Mesothelial cell of epicardium (in vitro differentiated cells): ENCODE measurements at places on chromosomes 6 and 20.

DNA sequence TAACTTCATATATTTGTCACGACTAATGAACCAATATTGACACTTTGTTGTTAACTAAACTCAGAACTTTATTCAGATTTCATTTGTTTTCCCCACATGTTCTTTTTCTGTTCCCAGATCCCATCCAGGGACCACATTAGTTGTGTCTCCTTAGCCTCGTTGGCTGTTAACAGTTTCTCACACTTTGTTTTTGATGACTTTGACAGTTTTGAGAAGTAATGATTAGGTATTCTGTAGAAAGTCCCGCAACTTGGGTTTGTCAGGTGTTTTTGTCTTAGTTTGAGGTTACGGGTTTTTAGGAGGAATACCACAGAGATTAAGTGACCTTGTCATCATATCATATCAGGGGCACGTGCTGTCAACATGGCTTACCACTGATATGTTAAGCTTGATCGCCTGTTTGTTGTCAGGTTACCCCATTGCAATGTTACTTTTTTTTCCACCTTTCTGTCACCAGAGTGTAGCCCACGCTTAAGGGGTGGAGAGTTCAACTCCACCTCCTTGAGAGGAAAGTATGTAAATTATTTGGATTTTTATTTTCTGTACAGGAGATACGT is 32.9 kb downstream of the MAP3K4 start:
- no peaks in the 10 kb centered on the region for H3K27me3 ChIP-seq
- H3K36me3 ChIP-seq, result peaks cover 7% of the 10 kb centered on the region
- H3K4me1 ChIP-seq, result peaks cover 8% of the 10 kb centered on the region
- no peak for DNase-seq
- no peak overlapping the region for H3K27ac ChIP-seq
- no peak overlapping the region for H3K4me3 ChIP-seq

DNA sequence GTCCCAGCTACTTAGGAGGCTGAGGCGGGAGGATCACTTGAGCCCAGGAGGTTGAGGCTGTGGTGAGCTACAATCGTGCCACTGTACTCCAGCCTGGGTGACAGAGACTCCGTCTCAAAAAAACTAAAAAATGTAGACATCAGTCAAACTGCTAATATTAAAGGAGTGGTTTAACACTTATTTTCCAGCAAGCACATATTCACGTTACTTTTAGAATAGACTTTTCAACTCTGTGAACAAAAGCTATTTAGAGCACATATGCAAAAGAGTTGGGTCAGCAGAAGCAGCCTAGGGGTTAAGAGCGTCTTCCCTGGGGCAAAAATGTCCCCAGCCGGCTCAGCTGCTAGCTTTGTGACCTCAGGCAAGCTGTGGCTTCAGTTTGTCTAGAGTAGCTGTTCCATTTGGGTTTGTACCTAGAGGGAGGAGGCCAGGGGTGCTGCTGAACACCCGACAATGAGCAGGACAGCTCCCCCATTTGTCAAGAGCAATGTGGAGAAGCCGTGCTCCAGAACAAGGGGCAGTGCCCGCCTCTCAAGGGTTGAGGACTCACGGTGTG is 62.5 kb upstream of the PTGIS start:
- peak overlapping the region; percentile 34 for H3K27ac ChIP-seq
- H3K36me3 ChIP-seq, result peaks cover 15% of the 10 kb centered on the region
- no peaks in the 10 kb centered on the region for H3K4me1 ChIP-seq
- no peak overlapping the region for H3K4me3 ChIP-seq
- H3K27me3 ChIP-seq, result no peaks in the 10 kb centered on the region

- H3K4me1 ChIP-seq, result peaks cover 2% of the 10 kb centered on the region
- H3K27me3 ChIP-seq, result no peaks in the 10 kb centered on the region
- DNase-seq, result no peak
- H3K4me3 ChIP-seq, result no peak overlapping the region
These were observed 169.4 kb downstream of the EYS start for GRCh38 chr6:65537600-65537999.

DNA sequence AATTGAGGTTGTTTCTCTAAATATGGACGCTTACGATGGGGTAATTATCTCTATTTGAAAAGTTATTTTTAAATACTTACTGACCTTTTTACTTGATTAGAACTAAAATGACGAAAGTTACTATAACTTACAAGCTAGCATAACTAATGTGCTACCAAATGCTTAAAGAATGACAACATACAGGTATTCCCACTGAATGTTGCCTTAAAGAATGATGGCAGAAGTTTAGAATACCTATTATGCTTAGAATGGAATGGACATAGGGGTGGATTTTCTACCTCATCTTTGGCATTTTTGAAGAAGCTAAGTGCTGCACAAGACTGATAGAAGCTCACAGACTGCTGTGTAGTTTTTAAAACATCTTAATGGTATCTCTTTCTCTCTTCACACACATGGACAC is 284.8 kb downstream of the THBS2 start:
- no peaks in the 10 kb centered on the region for H3K27me3 ChIP-seq
- no peak overlapping the region for H3K27ac ChIP-seq
- no peaks in the 10 kb centered on the region for H3K36me3 ChIP-seq
- no peak for DNase-seq

DNA sequence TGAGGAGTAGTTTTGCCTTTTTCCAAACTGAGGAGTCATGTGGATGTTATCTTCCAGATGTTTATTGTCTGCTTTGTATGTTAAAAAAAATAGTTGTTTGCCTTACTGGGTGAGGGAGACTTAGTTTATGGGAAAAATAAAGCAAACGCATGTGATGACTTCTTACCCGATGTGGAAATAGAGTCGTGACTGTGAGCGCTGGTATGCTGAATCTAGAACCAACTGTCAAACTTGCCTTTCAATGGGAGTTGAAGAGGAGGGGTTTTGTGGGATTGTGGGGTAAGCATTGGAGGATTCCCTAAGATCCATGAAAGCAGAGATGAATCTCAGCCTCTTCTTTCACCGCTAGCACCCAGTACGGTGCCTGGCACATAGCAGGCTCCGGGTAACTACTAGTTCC is 5.3 kb downstream of the DCBLD1 start:
- H3K27me3 ChIP-seq, result no peaks in the 10 kb centered on the region
- H3K4me1 ChIP-seq, result peaks cover 31% of the 10 kb centered on the region
- H3K4me3 ChIP-seq, result no peak overlapping the region

- no peak for DNase-seq
- no peaks in the 10 kb centered on the region for H3K27me3 ChIP-seq
- H3K27ac ChIP-seq, result no peak overlapping the region
- no peak overlapping the region for H3K4me3 ChIP-seq
- H3K4me1 ChIP-seq, result no peaks in the 10 kb centered on the region
These were observed 36.1 kb upstream of the PLCB4 start for GRCh38 chr20:9032758-9033157.

DNA sequence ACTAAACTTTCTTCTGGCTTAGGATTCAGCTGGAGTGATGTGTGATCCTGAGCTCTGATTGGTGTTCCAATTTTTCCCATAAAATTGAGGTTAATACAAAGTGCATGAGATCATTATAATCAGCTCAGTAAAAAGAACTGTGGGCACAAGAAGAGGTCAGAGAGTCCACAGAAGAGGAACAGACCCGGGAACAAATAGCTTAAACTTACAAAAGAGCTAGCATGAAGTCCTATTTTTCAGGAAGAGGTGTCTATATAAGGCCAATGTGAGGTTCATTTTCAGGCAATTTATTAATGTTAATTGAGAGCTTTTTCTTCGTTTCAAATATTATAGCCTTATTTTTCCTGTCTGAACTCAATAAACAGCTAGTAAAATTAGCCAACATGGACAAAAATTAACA is 26.9 kb upstream of the STX11 start:
- H3K27ac ChIP-seq, result no peak overlapping the region
- no peaks in the 10 kb centered on the region for H3K27me3 ChIP-seq
- no peak overlapping the region for H3K4me3 ChIP-seq
- no peak for DNase-seq
- H3K4me1 ChIP-seq, result no peaks in the 10 kb centered on the region

DNA sequence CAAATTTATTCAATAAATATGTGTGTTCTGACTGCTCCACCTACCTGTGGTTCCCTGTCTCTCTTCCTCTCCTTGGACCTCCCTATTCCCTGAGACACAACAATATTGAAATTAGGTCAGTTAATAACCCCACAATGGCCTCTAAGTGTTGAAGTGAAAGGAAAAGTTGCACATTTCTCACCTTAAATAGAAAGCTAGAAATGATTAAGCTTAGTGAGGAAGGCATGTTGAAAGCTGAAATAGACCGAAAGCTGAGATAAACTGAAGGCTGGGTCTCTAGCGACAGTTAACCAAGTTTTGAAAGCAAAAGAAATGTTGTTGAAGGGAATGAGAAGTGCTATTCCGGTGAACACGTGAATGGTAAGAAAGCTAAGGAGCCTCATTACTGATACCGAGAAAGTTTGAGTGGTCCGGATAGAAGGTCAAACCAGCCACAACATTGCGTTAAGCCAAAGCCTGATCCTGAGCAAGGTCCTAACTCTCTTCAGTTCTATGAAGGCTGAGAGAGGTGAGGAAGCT is 34.1 kb downstream of the UST start:
- no peak for DNase-seq
- H3K4me1 ChIP-seq, result peaks cover 3% of the 10 kb centered on the region
- no peaks in the 10 kb centered on the region for H3K36me3 ChIP-seq
- H3K4me3 ChIP-seq, result no peak overlapping the region

DNA sequence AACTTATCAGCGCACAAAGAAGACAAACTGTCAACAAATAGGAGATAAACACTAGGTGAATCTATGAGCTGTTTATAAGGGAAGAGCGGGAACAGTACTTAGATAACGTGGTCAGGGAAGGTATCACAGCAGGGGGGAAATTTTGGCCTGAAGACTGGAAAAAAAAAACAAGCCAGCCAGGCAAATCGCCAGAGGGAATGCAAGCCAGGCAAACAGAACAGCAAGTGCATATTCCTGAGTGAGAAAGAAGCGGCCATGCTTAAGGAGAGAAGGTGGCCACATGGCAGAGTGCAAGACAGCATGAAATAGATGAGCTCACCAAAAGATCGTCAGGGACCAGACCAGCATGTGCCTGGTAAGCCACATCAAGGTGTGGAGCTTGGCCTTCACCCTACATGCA is 466.5 kb upstream of the ARID1B start:
- H3K4me1 ChIP-seq, result no peaks in the 10 kb centered on the region
- H3K27me3 ChIP-seq, result peaks cover 4% of the 10 kb centered on the region
- no peak for DNase-seq
- H3K36me3 ChIP-seq, result no peaks in the 10 kb centered on the region
- no peak overlapping the region for H3K27ac ChIP-seq

DNA sequence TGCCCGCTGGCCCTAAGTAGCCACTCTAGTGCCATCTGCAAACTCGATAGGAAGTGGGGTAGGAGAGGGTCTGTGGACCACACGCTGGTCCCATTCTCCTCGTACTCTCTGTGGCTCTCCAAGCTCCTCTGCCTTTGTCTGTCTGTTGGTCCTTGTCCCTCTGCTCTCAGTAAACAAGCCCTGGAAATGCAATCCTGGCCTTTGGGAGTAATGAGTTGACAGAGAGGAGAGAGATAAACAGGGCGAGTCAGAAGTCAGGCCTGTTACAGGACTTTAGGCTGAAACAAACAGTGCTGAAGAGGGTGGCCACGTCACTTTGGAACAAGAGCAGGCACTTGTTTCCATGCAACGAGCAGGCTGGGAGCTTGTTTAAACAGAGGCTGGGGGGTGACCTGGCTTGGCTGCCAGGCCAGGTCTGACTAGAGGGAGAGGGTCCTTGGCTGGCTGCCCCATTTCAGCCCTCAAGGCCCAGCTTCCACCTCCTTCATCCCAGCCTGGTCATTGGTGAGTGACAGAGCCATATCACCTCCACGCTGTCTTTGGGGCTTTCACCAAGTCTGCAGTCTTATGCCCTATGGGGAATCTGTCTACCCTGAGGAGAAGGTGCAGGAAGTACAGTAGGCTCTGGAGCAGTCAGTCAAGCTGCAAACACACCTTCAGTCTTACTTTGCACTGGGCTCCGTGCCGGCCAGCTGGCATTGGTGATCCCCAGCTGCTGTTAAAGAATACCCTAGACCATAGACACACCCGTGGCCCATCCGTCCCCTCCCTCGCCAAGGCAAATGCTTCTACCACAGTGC is 22.6 kb downstream of the FOXP4 start:
- H3K4me1 ChIP-seq, result peaks cover 41% of the 10 kb centered on the region
- H3K27me3 ChIP-seq, result no peaks in the 10 kb centered on the region
- H3K36me3 ChIP-seq, result peaks cover 21% of the 10 kb centered on the region
- no peak overlapping the region for H3K4me3 ChIP-seq
- DNase-seq, result no peak
- H3K27ac ChIP-seq, result peak overlapping the region; percentile 54
